ENCODE measurements at places on chromosomes 11 and 22.

- no peak for DNase-seq
Observed at GRCh38 chr22:49124608-49125007, 703.1 kb downstream of the BRD1 start.

- DNase-seq = no peak
Observed at GRCh38 chr11:43576803-43577521, 103.6 kb upstream of the HSD17B12 start.

DNA sequence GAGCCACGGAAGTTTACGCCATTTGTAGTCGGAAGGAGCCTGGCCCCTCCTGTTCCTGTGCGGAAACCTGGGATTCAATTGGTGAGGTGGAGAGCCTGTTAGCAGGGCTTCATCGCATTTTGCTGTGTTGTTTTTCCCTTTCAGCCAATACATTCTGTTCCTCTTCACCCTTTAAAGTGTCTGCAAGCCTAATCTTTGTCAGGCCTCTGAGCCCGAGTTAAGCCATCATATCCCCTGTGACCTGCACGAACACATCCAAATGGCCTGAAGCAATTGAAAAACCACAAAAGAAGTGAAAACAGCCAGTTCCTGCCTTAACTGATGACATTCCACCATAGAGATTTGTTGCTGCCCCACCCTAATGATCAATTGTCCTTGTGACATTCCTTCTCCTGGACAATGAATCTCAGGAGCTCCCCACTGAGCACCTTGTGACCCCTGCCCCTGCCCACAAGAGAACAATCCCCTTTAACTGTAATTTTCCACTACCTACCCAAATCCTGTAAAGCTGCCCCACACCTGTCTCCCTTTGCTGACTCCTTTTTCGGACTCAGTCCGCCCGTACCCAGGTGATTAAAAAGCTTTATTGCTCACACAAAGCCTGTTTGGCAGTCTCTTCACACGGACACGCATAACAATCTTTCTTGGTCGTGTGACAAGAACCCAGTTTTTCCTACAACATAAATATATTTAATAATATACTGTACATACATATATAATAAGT, 37.1 kb upstream of the MMP12 start:
- DNase-seq = no peak

- no peak for DNase-seq
Observed at GRCh38 chr22:20566420-20567260, 59.2 kb downstream of the MED15 start.

DNA sequence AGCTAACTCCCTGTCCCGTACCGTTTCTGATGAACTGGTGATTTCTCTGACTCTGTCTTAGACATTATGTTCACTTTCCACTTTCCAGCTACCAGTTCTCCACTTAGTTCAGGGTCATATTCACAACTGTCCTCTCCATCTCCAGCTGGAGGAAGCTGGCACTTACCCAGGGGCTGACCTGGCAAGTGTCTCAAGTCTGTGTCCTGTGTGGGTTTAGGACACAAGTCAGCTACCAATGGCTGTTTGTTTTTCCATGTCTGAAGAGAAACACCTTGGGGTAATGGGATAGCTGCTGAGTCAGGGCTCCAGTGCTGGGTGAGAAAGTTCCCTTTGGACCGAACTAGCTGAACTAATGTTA, 134.4 kb downstream of the CSNK2A3 start:
- DNase-seq = no peak

DNA sequence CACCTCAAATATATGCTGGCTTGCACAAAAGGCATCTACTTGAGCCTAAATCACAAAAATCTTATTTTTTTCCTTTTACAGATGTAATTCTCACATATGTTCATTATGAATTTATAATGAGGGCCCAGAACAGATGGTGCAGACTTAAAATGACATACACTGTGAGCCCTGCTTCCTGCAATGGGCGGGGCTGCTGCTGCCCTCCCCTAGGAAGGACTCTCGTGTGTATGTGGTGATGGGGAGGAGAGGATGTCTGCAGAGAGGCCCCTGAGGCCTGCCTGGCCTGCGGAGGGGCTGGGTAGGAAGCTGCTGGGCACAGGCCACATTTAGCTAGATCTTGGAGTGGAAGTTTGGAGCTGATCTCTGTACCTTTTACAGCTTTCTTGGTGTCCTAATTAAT, 233.4 kb upstream of the KIRREL3 start:
- no peak for DNase-seq

GRCh38 chr22:20429254-20430100, 8.1 kb downstream of the SCARF2 start:
- peak; percentile 67 for DNase-seq

- DNase-seq = no peak
Observed at GRCh38 chr11:19474211-19474610, 233.5 kb upstream of the E2F8 start.

GRCh38 chr11:107508858-107509244, 51.2 kb upstream of the CWF19L2 start:
- DNase-seq = no peak

DNA sequence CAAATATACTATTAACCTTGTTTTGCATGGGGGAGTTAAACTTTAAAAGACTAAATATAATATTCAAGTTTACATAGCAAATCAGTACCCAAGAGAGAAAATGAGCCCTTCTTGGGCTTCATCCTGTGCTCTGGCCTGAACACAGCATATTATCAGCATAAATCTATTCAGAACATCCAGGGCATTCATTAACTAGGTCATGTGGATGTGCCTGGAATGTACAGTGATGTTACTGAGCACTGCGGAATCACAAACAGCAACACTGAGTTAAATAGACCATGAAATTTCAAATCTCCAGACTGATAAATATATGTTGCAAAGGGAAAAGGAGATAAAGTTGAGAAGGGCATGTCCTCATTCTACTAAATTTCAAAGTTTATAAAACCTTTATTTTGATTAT, 426.4 kb downstream of the AASDHPPT start:
- no peak for DNase-seq

- DNase-seq = no peak
Observed at GRCh38 chr22:48378673-48379072, 1449.0 kb downstream of the BRD1 start.

- no peak for DNase-seq
Observed at GRCh38 chr11:65593518-65594414, 1.8 kb downstream of the KCNK7 start.

GRCh38 chr11:63508009-63508408, 2.1 kb downstream of the LGALS12 start:
- no peak for DNase-seq

DNA sequence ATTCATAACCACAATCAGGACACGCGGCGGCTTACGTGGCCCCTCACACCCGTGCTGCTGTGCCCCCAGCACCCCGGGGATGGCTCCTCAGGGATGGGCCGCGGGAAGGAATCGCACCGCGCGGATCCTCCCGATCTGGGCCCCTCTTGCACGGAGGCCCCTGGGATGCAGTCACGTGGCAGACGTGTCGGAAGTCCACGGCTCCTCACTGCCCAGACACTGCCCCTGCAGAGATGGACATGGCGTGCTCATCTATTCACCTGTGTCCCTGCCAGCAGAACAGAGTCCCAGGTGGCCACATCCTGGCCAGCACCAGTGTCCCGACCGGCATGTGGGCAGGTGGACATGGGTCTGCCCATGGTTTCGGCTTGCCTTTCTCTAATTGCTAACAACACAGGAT, 12.8 kb downstream of the MOB2 start:
- DNase-seq = no peak

- DNase-seq = no peak
Observed at GRCh38 chr11:94583866-94584500, 16.8 kb downstream of the PIWIL4 start.

DNA sequence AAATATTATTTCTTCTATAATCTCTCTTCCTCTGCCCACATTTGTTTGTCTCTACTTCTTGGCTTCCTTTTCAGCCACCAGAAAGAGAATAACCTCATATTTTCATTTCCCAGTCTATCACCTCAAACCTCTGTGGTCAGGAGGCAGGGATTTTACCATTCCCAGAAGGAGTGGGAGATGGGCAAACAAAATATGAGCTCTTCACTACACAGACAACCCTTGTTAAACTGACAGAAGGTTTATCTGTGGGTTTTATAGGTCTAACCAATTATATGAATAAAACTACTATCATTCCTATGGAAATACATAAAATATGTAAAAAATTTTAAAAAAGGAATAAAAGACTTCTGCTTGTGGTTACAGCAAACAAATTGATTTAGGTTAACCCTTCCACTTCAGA, 160.0 kb upstream of the TRPC6 start:
- no peak for DNase-seq

- no peak for DNase-seq
Observed at GRCh38 chr11:30487200-30487898, 98.8 kb downstream of the MPPED2 start.

- DNase-seq = no peak
Observed at GRCh38 chr11:1888347-1888753, 3.3 kb downstream of the PRR33 start.

- no peak for DNase-seq
Observed at GRCh38 chr11:106937111-106937510, 81.2 kb downstream of the GUCY1A2 start.

DNA sequence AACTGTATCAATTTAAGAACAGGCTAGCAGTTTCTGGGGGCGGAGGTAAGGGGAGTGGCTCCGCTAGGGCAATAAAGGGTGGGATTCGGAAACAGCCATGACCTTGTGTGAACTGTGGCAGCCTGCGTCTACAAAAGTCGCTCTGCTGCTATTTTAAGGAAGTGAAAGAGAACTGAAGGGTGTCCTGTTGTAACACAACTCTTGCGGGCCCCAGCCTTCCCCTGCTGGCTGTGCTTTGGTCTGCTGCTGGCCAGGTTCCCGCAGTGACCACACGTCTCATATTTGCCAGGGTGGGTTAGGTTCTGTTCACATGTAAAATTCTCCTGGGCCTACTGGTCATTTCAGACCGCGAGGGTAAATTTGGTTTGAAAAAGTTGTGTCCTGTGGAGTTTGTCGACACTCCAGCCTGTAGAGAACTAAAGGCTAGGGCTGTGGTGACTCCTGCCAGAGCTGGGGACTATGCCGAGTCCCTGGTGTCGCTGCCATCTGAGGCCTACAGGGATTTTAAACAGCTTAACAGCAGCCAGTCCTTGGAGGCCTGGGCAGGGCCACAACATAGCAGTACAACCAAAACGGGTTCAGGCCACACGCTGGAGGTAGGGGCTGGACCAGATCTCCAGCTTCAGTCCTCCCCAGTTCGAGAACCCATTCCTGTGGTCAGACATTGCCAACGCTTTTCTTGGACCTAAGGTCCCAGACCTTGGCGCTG, 1.1 kb upstream of the PPFIBP2 start:
- DNase-seq = no peak

GRCh38 chr22:29634847-29635246, 31.4 kb downstream of the NF2 start:
- no peak for DNase-seq

- no peak for DNase-seq
Observed at GRCh38 chr11:36615826-36616225, 17.8 kb upstream of the RAG2 start.

GRCh38 chr11:37978647-37979046, 1380.6 kb upstream of the RAG2 start:
- DNase-seq = no peak

GRCh38 chr11:46896719-46897406, 21.5 kb downstream of the LRP4 start:
- no peak for DNase-seq

- no peak for DNase-seq
Observed at GRCh38 chr22:22218302-22218701, 26.3 kb upstream of the VPREB1 start.

- DNase-seq = no peak
Observed at GRCh38 chr22:45843031-45843430, 133.9 kb downstream of the WNT7B start.

- peak; percentile 4 for DNase-seq
Observed at GRCh38 chr11:5922749-5923426, 19.2 kb upstream of the OR56A3 start.

- no peak for DNase-seq
Observed at GRCh38 chr11:7514099-7514591, 346 bp downstream of the PPFIBP2 start.

DNA sequence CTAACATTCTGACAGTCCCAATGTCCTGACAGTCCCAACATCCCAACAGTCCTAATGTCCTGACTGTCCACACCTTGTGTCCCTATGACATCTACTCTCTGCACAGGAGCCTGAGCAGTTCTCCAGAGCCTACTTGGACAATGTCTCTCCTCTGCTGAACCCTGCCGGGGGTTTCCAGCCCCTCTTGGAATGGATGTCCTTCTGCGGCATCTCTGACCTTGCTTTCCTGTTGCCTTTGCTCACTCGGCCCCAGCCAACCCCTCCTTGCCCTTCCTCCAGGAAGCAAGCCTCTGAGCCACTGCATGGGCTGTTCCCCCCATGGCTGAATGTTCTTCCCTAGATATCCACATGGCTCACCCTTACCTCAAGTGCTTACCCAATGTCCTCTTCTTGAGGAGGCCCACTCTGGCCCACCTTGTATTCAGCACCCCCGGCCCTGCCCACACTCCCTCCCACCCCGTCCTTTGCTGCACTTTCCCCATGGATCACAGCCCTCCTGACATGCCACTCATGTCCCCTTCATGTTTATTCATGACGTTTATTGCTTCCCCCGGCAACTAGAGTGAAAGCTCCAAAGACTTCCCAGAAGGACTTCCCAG, 59.5 kb downstream of the DHCR7 start:
- no peak for DNase-seq

GRCh38 chr11:130189492-130190210, 30.1 kb downstream of the ST14 start:
- DNase-seq = no peak

DNA sequence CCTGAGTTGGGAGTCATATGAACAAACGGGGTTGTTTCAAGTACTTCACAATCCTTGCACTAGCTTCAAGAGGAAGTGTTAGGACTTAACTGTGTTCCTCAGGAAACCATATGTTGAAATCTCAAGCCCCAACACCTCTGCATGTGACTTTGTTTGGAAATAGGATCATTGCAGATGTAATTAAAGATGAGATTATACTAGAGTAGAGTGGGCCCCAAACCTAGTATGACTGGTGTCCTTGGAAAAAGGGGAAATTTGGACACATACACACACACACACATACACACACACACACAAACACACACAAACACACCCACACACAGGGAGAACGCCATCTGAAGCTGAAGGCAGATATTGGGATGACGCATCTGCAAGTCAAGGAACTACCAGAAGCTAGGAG, 6.4 kb upstream of the CEP295 start:
- no peak for DNase-seq

GRCh38 chr11:68751331-68751856, at the start of gene TESMIN:
Gene TESMIN, minus strand, starts transcription at chr11:68751520. Its CDS starts 860 bp downstream, at chr11:68750660.
- DNase-seq = peak; percentile 75

DNA sequence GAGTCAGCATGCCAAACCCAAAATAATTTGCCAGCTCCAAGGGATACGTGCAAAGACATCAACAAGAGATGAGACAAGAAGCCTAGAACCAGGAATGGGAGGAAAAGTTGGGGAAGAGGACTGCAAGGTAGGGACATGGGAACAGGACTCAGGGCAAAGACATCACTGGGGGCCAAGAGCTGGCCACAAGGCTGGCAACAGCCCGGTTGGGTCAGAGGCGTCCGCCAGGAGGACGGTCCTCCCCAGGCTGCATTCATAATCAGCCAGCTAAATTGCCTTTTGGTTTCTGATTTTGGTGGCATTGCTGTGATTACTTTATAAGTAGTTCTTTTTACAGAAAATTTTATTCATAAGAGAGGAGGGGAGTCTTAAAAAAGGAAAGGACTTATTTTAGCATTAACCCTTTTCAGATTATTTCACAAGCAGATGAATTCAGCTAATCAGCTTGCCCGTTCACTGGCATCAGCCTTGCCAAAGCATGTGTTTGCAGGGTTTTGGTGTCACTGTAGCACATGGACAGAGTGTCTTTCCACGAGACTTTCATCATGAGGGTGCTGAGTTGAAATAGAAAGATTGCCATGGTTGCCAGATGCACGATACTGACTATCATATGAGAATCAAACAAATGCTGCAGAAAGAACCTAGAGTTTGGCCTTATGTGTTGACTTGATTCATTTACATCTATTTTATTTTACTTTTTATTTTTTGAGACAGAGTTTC, 23.2 kb upstream of the NAV2 start:
- no peak for DNase-seq
